ENCODE measurements at places on chromosomes 11 and 22.

DNA sequence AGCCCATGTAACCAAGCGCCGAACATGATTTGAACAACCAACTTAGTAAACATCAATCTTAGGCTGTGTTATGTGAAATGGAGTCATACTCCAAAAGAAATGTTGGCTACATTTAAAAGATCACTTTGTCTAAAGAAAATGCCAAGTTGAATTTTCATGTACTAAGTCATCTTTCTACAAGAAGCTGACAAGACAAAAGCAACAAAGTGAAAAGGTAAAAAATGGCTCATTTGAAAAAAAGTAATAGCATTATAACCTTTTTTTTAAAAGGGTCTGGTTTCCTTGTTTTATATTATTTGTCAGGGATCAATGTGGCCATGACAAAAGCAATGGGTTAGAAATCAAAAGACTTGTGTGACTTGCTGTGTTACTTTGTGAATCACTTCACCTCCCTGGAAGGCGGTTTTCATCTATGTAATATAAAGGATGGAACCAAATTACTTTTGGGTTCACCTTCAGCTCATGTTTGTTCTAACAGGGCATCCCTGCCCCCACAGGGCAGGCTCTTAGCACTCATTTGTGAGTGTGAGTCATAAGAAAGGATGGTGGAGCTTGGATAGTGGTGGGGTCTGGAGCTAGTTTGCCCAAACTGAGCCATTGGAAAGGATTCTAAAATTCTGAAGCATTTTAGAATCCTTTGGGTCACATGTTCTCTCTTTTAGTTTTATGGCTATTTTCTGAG is 131.9 kb upstream of the MTMR2 start:
- H3K36me3 ChIP-seq, result no peaks in the 10 kb centered on the region
- peak overlapping the region; percentile 86 for H3K27ac ChIP-seq
- H3K4me3 ChIP-seq, result no peak overlapping the region
- no peak for DNase-seq
- no peaks in the 10 kb centered on the region for H3K27me3 ChIP-seq
- H3K4me1 ChIP-seq, result no peaks in the 10 kb centered on the region

DNA sequence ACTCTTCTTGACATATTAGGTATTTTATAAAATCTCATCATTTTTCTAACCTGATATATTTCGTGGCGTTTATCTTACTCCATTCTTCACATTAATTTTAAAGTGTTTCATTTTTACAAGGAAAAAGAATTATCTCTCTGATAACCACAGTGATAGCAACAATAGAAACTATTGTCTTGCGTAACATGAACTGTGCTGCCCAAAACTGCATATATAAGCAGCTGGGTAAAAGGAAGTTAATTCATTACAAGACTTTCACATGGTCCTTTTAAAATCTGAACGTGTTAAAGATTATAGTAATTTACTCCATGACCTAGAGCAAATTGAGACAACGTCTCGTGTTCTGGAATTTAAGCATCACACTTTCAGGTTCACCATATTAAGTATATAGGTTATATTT is 210.4 kb upstream of the GRIA4 start:
- H3K4me1 ChIP-seq, result no peaks in the 10 kb centered on the region
- H3K36me3 ChIP-seq, result no peaks in the 10 kb centered on the region
- no peak overlapping the region for H3K4me3 ChIP-seq
- H3K27ac ChIP-seq, result no peak overlapping the region

GRCh38 chr11:38438091-38438490 is 1840.1 kb upstream of the RAG2 start:
- H3K27ac ChIP-seq, result no peak overlapping the region
- no peak overlapping the region for H3K4me3 ChIP-seq
- H3K36me3 ChIP-seq, result no peaks in the 10 kb centered on the region
- no peak for DNase-seq
- H3K27me3 ChIP-seq, result no peaks in the 10 kb centered on the region

GRCh38 chr11:21820176-21820575 is 372.7 kb upstream of the ANO5 start:
- no peak overlapping the region for H3K4me3 ChIP-seq
- H3K27ac ChIP-seq, result no peak overlapping the region
- no peaks in the 10 kb centered on the region for H3K4me1 ChIP-seq

- H3K27me3 ChIP-seq, result no peaks in the 10 kb centered on the region
- H3K27ac ChIP-seq, result no peak overlapping the region
- H3K36me3 ChIP-seq, result no peaks in the 10 kb centered on the region
- no peak overlapping the region for H3K4me3 ChIP-seq
Observed at GRCh38 chr22:43230971-43231723, 44.2 kb upstream of the TTLL12 start.

GRCh38 chr11:2835296-2835695 is 50.3 kb downstream of the CDKN1C start:
- DNase-seq, result no peak
- no peak overlapping the region for H3K4me3 ChIP-seq
- H3K4me1 ChIP-seq, result peaks cover 7% of the 10 kb centered on the region
- no peak overlapping the region for H3K27ac ChIP-seq
- no peaks in the 10 kb centered on the region for H3K27me3 ChIP-seq

- H3K4me3 ChIP-seq, result no peak overlapping the region
- no peaks in the 10 kb centered on the region for H3K4me1 ChIP-seq
- no peaks in the 10 kb centered on the region for H3K27me3 ChIP-seq
- H3K27ac ChIP-seq, result peak overlapping the region; percentile 46
- no peaks in the 10 kb centered on the region for H3K36me3 ChIP-seq
Observed at GRCh38 chr22:26570115-26570514, 19.8 kb downstream of the TPST2 start.

DNA sequence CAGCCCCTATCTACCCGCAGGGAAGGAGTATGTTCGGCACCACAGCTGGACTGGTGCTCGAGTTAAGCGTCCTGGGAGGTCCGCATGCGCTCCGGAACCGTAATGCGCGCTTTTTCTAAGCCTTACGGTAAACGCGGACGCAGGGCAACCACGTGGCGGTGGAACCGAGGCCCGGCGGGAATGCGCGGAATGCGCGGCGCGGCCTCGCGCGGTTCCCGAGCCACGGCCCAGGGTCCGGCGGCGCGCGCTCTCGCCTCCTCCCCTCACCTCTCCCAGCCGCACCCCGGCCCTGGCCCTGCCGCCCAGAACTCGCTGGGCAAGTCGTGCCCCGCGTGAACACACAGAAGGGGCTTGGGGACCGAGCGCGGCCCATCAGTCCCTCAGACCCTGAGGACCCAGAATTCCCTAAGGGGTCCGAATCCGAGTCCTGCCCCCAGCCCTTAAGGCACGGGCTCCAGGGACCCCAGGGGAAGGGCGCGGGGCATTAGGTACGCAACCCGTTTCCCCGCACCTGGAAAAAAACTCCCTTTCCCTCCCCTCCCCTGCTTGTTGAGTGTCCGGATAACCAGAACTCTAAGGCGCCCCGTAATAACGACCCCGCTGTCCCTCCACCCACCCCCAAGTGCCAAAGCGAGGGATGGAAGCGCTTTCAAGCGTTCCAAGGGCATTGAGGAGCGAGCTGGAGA is 4.3 kb upstream of the CCND1 start:
- H3K27ac ChIP-seq, result peak overlapping the region; percentile 27
- peak overlapping the region; percentile 42 for H3K4me3 ChIP-seq
- H3K4me1 ChIP-seq, result peaks cover 33% of the 10 kb centered on the region

DNA sequence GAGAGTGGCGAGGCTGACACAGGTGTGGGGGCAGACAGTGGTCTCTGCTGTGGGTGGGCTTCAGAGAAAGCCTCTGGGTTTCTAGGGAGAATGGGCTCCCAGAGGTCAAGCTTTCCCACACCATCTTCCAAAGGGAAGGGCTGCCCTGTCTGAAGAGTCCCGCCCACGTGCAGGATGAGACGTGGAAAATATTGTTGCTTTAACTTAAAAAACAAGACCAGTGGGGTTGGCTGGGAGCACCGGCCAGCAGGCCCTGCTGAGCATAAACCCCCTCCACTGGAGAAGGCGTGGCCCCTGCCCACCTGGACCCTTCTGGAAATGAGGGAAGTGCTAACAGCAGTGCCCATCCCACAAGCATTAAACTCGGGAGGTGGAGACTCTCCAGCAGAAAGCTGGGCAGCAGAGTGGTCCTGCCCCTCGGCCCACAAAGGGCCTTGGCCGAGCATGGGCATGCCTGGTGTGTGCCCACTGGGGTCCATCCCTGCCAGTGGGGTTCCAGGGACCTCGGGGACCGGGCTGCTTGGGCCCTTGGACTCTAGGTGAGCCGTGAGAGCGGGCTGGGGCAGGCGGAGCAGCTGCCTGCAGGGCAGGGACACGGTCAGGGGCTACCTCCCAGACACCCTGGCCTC is 15.4 kb downstream of the SELENOO start:
- no peaks in the 10 kb centered on the region for H3K27me3 ChIP-seq
- H3K27ac ChIP-seq, result no peak overlapping the region
- DNase-seq, result no peak
- H3K4me1 ChIP-seq, result no peaks in the 10 kb centered on the region

GRCh38 chr11:117930668-117931330 is 1.6 kb upstream of the TMPRSS13 start:
- peak overlapping the region; percentile 40 for H3K27ac ChIP-seq
- H3K27me3 ChIP-seq, result no peaks in the 10 kb centered on the region
- peak; percentile 43 for DNase-seq
- H3K36me3 ChIP-seq, result no peaks in the 10 kb centered on the region
- no peaks in the 10 kb centered on the region for H3K4me1 ChIP-seq

DNA sequence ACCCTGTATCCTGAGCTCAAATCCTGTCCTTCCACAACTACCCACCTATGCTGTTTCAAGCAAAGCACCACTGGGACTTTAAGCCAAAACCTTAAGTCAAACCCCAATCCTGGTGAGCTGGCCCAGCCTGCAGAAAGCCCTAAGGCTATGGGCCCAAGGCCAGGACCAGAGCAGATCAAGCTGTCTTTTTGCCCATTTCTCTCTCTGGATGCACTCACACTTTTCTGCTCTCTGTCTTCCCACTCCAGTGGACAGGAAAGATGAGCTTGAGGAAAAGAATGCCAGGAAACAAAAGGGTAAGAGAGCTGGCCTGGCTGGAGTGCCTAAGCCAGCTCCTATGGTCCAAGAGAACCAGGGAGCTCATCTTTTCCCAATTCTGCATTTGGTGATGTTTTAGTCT is 284.3 kb upstream of the ISX start:
- no peaks in the 10 kb centered on the region for H3K36me3 ChIP-seq
- no peak overlapping the region for H3K4me3 ChIP-seq
- DNase-seq, result no peak
- H3K27me3 ChIP-seq, result no peaks in the 10 kb centered on the region
- no peak overlapping the region for H3K27ac ChIP-seq

GRCh38 chr22:30944986-30945385 is 23.6 kb downstream of the MORC2 start:
- H3K4me3 ChIP-seq, result no peak overlapping the region
- peaks cover 4% of the 10 kb centered on the region for H3K4me1 ChIP-seq
- peak overlapping the region; percentile 92 for H3K27ac ChIP-seq
- peaks cover 2% of the 10 kb centered on the region for H3K36me3 ChIP-seq
- no peak for DNase-seq
- H3K27me3 ChIP-seq, result no peaks in the 10 kb centered on the region

DNA sequence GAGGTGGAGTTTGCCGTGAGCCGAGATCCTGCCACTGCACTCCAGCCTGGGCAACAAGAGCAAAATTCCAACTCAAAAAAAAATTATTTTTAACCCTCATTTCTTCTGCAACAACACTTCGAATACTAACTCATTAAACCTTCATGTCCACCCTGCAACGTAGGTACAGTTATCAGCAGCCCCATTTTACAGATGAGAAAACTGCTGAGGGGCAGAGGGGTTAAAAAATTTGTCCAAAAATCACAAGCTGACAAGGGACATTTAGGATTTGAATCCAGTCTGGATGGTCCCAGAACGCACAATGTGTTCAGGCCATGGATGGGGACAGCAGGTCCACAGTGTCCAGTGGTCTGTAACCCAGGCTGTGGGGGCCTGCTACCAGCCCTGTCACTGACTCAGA is 29.0 kb downstream of the RHOD start:
- DNase-seq, result no peak
- no peaks in the 10 kb centered on the region for H3K27me3 ChIP-seq
- no peak overlapping the region for H3K27ac ChIP-seq
- no peaks in the 10 kb centered on the region for H3K36me3 ChIP-seq

DNA sequence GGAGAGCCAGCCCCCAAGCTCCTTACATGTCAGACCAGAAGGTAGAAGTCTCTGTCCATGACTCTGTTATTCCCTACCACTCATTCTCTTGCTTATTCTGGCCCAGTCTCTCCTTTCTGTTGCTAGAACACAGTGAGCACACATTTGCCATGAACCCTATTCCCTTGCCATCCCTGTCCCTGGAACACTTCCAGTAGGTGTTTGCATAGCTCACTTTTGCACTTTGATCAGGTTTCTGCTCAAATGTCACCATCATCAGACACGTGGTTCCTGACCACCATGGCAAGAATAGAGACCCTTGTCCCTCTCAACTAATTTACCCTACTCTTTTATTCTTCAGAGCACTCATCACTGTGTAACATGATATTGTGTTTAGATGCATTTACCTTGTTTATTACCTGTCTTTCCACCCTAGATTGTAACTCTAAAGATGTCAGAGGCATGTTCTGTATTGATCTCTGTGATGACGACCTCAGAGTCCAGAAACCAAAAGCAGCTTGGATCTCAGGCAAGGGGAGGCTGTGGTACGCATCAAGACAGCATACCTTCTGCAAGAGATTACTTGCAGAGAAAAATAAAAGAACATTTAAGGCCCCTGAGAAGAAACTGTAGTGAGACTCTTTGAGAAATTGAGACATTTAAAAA is 606.4 kb downstream of the OPCML start:
- H3K4me3 ChIP-seq, result no peak overlapping the region
- no peak overlapping the region for H3K27ac ChIP-seq
- no peak for DNase-seq
- no peaks in the 10 kb centered on the region for H3K36me3 ChIP-seq
- H3K27me3 ChIP-seq, result no peaks in the 10 kb centered on the region
- no peaks in the 10 kb centered on the region for H3K4me1 ChIP-seq

DNA sequence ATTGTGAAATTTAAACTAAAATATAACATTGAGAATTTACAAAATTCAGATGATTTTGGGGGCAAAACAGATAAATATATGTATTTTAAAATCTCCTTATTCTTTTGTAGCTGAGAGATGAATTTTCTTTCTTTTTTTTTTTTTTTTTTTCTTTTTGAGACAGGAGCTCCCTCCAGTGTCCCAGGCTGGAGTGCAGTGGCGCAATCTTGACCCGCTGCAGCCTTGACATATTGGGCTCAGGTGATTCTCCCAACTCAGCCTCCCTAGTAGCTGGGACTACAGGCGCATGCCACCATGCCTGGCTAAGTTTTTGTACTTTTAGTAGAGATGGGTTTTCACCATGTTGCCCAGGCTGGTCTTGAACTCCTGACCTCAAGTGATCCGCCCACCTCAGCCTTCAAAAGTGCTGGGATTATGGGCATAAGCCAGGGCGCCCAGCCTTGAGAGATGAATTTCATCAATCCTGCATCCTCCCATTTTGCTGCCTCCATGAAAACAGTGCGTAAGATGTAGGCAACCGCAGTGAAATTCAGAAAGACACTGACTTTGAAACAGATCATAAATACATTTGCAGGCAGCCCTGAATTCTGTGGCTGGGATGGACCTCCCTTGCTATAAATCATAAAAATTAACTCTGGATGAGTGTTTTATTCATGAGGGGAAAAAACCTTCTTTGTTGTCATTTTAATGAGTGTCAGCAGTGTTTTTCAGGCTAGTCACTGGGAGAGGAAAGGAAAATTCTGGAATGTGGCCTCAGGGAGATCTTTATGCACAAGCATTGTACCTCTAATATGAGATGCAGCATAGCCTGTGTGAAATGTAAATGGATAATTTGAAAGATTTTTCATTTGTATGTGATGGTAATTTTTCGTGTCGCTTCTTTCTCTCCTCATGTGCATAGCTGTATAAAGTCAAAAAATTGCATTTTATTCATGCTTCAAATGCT is 14.4 kb downstream of the ELMOD1 start:
- H3K36me3 ChIP-seq, result no peaks in the 10 kb centered on the region
- no peak for DNase-seq
- H3K27me3 ChIP-seq, result no peaks in the 10 kb centered on the region
- no peaks in the 10 kb centered on the region for H3K4me1 ChIP-seq
- no peak overlapping the region for H3K4me3 ChIP-seq
- H3K27ac ChIP-seq, result no peak overlapping the region

- H3K27me3 ChIP-seq, result no peaks in the 10 kb centered on the region
- H3K27ac ChIP-seq, result peak overlapping the region; percentile 54
- H3K36me3 ChIP-seq, result no peaks in the 10 kb centered on the region
- no peak overlapping the region for H3K4me3 ChIP-seq
Observed at GRCh38 chr11:13098616-13099289, 89.6 kb downstream of the RASSF10 start.

Data from breast epithelium (tissue), 4 donors.